ENCODE measurements at places on chromosomes 3 and 15.

DNA sequence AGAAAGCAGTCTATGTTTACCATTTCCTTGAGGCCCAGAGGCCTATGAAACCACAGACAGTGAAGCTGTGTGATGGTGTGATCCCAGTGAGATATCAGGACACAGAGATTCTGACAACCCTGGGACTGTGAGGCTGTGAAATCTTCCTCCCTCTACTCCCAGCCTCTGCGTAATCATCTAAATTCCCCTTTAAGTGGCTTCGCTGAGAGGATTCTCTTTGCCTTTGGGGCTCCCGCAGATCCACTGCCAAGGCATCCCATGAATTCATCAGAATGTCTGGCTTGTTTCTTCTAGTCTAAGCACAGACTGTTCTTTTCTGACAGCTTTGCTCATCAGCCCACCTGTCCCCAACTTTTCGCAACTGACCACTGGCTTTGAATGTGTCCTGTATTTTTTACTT lies 901.2 kb upstream of the NR2F2 start:
- DNase-seq: no peak

DNA sequence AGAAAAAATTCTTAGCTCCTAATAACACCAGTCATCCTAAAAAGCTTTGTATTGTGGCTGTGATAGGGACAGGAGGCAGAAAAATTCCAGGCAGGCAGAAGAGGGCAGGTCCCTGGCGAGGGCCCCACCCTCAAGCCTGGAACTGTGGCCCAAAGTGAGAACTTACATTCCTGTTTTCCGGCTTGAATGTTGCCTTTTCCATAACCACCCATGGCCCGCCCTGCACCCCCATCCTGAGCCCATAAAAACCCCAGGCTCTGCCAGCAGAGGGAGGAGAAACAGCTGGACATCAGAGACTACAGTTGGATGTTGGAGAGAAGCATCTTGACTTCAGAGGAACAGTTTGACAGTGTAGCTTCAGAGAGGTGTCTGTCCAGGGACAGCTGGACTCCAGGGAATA lies 37.3 kb downstream of the SLCO2A1 start:
- DNase-seq: peak; percentile 7

DNA sequence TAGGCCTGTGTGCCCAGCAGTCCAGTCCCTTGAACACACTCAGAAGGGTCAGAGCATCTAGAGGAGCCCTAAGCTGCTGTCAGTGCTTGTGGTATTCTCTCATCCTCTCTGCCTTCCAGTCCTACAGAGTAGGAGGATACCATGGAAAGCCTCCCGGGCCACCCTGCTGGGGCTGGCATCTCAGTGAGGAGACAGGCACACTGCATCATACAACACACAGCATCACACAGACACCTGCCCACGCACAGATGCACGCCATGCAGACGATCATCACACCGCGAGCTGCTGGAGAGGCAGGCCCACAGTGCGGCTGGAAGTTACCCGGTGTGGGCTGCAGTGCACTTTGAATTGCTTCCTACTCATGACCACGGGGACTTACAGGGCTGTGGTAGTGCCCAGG lies 15.2 kb downstream of the GABRA5 start:
- no peak for DNase-seq

DNA sequence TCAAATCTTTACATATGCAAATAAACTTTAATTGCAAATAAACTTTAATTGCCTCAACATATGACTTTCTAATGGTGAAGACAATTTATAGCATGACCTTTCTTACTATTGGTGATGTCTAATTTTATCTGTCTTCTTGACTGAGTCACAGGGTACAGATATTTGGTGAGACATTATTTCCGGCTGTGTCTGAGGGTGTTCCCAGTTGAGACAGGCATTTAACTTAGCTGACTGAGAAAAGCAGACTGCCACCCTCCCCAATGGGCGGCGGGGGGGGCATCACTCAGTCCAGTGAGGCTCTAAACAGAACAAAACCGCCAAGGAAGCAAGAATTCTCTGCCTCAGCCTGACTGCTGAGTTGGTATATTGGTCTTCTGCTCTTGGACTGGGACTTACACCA lies 160.0 kb downstream of the TBL1XR1 start:
- peak; percentile 40 for DNase-seq

GRCh38 chr3:158354713-158355112 lies 216.3 kb upstream of the MLF1 start:
- DNase-seq: no peak

DNA sequence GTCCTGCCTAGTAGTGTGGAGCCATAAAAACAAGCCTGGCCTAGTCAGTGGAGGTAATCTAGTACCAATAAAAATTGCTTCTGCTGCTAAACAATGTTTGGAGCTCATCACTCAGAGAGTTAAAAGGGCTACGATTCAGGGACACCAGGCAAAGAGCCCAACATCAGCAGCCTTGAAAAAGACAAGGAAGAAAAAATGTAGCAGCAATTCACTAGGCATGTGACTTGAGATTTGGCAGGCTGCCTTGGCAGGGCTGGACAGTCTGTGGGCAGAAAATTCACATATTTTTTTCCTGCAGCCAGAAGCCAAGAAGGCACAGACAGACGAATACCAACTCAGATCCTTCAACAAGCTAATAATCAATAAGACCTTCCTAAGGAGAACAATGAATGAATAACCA lies 47.2 kb downstream of the IGSF11 start:
- no peak for DNase-seq

GRCh38 chr15:69209661-69210060 lies 49.2 kb downstream of the GLCE start:
- DNase-seq: no peak

GRCh38 chr15:33311312-33311971 lies 675 bp downstream of the RYR3 start:
- peak; percentile 11 for DNase-seq

DNA sequence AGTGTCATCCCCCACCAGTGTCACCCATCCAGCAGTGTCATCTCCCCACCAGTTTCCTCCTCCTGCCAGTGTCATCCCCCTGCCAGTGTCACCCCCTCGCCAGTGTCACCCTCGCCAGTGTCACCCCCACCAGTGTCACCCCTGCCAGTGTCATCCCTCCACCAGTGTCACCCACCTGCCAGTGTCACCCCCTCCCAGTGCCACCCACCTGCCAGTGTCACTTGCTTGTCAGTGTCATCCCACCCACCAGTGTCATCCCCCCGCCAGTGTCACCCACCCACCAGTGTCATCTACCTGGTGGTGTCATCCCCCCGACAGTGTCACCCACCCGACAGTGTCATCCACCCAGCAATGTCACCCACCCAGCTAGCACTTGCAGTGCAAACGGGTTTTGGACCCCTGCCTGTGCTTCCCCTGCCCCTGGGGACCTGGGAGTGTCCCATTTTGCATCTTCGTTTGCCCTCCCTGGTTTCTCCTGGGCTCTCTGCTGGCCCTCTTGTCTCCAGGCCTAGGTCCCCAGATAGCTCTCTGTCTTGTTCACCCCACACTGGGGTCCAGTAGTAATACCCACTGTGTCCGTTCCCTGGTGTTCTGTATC lies 99.8 kb upstream of the PRR20G start:
- no peak for DNase-seq

DNA sequence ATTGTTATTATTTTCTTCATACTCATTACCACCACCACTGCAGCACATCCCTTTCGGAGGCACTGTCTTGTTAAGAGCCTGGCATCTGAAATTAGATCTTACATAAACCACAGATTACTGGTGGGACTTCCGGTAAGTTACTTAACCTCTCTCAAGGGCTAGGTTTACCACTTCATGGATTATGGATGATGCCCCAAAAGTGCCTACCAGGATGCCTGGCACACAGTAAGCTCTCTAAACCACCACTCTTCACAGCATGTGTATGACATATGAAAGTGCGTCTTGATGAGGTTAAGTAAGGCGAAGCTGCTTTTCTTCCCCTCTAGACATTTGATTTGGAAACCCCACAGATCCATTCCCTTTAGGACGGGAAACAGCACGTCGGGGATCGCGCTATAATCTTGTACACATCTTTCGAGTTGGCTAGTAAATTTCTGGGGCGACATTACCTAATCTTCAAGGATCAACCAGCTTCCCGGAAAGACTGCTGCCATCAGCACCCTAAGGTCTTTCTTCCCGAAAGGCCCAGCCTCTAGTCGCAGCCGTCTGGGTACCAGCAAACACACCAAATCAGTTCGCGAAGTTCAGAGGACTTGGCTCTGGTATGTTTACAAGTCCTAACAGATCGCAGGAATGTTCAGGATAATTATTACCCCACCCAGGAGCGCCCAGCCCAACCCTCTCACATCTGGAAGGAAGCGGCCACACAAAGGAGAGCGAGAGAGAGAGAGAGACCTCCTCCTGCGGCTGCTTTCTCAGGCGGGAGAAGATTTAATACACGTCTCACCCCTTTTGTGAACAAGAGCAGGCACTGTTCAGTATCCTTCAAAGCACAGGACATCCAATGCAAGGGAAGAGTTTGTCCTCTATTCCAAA lies 155.1 kb upstream of the FRMD4B start:
- DNase-seq: no peak

GRCh38 chr15:82979726-82980125 lies 6.3 kb upstream of the RAMAC start:
- no peak for DNase-seq

DNA sequence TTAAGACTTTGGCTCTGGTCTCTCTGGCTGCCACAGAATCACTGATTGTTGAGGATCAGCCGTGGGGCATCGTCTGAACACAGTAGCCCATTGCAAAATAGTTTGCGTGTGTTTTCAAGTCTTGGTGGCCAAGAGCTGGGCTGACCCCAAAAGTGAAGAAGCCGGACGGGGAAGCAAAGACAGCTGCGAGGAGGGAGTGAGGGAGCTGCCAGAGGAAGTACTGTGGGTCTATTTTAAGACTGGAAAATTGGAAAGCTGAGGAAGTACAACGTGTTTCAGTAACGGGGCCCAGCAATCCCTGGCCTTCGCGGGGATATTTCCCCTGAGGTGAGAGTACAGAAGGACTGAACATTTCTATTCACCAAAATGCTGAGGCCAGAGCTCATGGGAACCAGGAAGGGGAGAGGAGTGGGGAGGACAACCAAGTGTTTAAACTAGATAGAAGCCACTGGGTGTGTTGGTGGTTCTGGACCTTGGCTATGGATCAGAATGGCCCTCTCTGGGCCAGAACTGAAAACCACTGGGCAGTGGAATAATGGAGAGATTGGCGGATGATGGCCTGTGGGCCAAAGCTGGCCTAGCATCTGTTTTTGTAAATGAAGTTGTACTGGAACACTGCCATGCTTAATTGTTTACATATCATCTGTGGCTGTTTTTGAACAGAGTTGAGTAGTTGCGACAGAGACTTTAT lies 34.1 kb upstream of the LIMD1 start:
- no peak for DNase-seq

GRCh38 chr3:128435058-128435457 lies 31.6 kb downstream of the DNAJB8 start:
- no peak for DNase-seq

GRCh38 chr15:67611370-67612369 lies 69.2 kb downstream of the MAP2K5 start:
- DNase-seq: no peak

DNA sequence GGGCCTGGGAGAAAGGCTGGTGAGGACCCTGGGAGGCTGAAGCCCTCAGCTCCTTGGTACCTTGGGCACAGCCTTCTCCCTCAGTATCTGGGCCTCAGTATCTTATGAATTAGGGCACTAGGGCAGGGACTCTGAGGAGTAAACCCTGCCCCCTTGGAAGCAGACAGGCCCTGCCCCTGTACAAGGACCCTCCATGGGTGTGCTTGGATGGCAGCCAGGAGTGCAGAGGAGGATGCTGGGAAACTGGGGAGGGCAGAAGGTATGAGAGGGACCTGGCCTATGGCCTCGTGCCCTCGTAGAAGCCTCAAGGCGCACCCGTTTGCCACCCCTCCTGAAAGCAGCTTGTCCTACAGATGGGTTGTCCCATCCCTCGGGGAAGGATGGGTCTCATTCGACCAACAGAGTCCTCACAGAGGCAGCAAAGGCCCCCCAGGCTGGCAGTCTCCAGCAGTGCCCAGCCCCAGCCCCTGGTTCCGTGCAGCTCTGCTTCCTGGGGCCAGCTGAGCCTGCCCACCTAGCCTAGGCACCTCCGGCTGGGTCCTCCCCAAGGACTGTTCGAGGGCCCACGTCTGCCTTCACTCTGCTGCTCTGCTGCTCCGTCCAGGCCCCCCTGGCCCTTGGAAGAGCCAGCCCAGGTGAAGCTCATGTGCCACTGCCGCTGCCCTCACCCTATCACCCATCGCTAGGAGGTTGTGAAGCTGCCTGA lies 15.3 kb upstream of the SEMA3F start:
- DNase-seq: peak; percentile 34

GRCh38 chr15:28960979-28961378 lies 75.2 kb downstream of the APBA2 start:
- DNase-seq: peak; percentile 8

DNA sequence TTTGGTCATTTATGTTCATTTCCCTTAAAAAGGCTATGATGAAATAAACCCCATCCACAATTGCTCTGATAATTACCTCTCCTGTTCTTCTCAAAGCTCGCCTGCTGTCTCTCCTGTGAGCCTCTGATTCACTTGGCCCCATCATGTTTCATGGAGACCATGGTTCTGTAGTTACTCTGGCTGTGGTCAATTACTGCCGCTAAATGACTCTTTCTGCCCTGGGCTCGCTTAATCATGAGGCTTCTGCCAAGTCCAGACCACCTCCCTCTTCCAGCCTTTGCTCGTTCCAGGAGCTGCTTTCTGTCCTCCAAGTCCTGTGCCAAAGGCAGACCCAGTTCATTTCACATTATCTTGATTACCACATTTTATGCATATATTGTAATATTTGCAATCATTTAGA lies 91.9 kb downstream of the THSD4 start:
- no peak for DNase-seq

- no peak for DNase-seq
Measured at GRCh38 chr3:177929310-177929709, 606.9 kb upstream of the KCNMB2 start.
